ENCODE measurements at places on chromosomes 2 and 18.

GRCh38 chr2:85537600-85538506, 1.1 kb upstream of the MAT2A start:
- DNase-seq, result no peak

- peak; percentile 30 for DNase-seq
Observed at GRCh38 chr2:238974081-238974480, 126.2 kb downstream of the TWIST2 start.

- no peak for DNase-seq
Observed at GRCh38 chr2:122363885-122364284, 608.4 kb downstream of the TSN start.

- DNase-seq, result no peak
Observed at GRCh38 chr18:44816050-44816449, 135.4 kb downstream of the SETBP1 start.

DNA sequence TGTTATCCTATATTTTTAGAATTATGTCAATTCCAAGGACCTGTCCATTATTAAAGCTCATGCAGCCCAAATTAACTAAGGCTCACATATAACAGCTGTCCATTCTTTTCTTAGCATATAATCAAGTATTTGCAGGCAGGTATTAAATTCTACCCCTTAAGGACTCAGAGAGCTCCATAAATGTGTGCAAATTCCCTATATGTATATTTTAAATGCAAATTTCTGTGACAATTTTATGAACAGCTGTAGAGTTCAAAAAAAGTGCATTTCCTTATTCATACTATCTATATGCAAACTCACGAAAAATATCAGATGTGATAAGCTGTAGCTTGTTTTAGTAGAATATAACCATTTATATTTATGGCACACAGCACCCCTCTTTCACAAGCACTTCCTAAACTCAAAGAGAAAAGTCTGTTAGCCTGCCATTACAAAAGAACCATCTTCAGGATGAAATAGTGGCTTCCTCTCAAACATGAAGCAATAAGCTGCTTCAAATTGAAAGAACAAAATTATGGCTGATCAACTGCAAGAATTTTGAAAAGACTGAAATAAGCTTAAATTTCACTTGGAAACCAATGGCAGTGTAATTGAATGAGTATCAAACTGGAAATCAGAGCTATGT, 155.0 kb upstream of the REG3G start:
- DNase-seq, result no peak

DNA sequence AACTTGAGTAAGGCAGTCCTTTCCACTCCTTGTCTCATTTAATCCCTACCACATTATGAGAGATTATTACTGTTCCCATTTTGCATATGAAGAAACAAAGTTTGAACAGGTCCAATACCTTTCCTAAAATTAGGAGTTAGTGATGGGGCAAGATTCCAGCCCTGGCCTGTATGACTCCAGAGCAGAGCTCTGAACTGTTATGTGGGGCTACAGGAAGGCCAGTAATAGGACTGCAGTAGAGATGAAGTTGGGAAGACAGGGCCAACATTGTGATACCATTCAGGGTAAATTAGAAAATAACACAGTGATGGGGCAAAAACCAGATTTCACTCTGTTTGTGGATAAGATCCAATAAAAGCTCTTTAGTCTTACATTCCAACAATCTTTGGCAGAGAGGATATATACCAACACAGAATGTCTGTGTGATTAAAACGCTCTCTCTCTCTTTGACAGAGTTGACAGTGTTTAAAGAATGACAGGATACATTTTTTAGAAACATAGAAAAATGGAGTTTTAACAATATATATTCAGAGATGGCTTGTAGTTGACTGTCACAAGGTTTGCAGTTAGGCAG, 22.7 kb downstream of the KATNAL2 start:
- DNase-seq, result no peak

- no peak for DNase-seq
Observed at GRCh38 chr2:129702416-129703176, 276.9 kb upstream of the RAB6C start.

- DNase-seq, result no peak
Observed at GRCh38 chr2:122366427-122366826, 611.0 kb downstream of the TSN start.

DNA sequence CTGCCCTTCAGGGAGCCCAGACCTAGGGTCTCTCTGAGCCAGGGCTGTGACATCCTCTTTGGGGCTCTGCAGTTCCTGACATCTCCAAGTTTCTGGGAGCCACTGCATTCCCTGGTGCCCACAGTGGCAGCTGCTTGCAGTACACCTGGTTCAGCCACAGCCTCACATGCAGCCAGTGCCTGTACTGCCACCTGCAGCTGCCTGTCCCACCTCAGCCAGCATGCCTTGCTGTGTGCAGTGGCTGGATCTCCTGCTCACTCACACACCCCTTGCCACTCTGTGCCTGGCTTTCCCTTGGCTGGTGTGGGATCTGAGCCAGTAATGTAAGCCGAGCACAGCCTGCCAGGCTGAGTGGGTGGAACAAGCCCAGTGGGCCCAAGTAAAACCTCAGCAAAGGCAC, 1288.7 kb downstream of the CNTNAP5 start:
- no peak for DNase-seq

- DNase-seq, result no peak
Observed at GRCh38 chr18:9722691-9723090, 14.6 kb downstream of the RAB31 start.
